Activated T-helper 1 cell treated with Interleukin-2 at 50 U/mL for 16 hours (primary cell): ENCODE measurements at places on chromosomes 5 and 9.

- DNase-seq: no peak
Measured at GRCh38 chr9:132242621-132243155, 80.8 kb downstream of the NTNG2 start.

- no peak for DNase-seq
Measured at GRCh38 chr5:170536525-170536924, 32.7 kb downstream of the KCNIP1 start.

DNA sequence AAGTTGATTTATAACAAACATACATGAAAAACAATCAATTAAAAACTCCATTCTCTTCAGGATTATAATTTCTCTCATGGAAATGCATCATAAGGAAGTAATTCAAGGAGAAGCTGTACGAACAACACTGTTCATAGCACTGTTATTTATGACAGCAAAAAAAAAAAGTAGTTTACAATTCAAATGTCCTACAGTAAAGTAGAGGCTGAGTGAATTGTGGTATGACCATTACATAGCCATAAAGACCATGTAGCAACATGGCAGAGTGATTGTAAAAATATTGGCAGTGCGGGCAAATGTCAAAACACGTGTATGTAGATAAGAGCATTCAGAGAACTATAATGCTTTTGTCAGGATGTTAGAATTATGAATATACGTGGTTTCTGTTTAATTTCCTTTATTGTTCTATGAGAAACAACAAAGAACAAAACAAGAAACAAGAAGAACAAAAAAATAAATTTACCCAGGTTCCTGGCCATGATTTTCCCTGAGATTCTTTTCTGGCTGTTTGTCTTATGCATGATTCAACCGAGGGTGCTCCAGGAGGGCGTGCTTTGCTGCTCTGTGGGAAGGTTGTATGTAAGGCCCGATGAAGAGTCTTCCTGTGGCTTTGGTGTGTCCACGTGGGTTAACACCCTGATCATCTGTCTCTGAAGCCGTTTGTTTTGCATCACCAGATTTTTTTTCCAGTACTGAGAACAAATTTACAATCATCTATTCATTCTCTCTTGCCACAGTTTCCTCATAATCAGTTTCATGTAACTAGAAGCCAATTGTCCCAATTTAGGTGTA lies 28.8 kb downstream of the GCNT4 start:
- DNase-seq: no peak

DNA sequence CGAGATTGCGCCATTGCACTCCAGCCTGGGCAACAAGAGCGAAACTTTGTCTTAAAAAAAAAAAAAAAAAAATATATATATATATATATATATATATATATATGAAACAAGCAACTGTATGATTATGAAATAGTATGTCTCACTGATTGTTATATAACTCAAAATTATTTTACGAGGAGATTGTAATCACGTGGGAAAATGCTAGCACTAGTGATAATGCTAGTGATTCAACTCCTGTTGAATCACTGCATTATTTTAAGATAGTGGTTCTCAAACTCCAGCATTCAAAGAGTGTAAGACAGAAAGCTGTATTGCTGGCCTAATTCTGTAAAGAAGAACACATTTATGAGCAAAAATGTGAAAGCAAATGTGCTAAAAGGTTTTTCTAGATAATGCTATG lies 12.4 kb upstream of the PTPN3 start:
- no peak for DNase-seq

DNA sequence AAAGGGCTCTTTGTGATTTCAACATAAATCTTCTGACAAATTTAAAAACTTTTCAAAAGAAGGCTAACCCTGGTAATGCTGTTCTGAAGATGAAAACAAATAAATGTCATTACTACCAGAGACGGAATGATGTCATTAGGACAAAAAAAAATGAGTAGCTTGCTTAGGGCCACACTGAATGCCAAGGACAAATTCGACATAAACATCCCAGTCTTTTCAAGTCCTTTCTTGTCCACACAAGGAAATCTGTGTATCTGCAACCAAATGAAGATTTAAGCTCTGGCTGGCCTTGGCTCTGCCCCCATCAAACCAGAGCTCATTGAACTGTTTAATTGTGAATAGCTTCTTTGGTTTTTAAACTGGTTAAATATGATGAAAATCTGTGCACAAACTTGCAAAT lies 592.7 kb downstream of the TLE1 start:
- no peak for DNase-seq

DNA sequence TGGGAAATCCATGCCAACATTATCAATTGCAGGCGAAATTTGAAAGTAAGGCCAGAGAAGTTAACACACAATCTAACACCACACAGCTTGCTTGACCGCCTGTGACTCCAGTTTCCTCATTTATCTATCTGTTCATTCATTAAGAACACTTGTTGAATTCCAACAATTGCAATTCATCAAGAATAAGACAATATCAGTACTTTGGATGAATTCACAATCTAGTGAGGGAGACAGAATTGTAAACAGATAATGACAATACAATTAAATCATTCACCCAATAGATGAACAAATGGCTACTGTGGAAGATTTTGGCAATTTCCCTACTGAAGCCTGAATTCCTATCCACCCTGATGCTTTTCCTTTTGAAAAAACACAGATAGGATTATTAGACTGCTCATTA lies 181.6 kb downstream of the TRIM36 start:
- DNase-seq: no peak

GRCh38 chr5:138068742-138069600 lies 14.9 kb upstream of the WNT8A start:
- DNase-seq: peak; percentile 37

- DNase-seq: no peak
Measured at GRCh38 chr5:150946351-150946905, 41.6 kb upstream of the ZNF300 start.

- no peak for DNase-seq
Measured at GRCh38 chr9:89475891-89476440, 21.9 kb downstream of the SEMA4D start.

- no peak for DNase-seq
Measured at GRCh38 chr5:93348231-93348630, 232.8 kb downstream of the NR2F1-AS1 start.

- no peak for DNase-seq
Measured at GRCh38 chr9:129542741-129543140, 78.2 kb downstream of the C9orf50 start.

- DNase-seq: no peak
Measured at GRCh38 chr9:105963343-105964099, 269.2 kb downstream of the TMEM38B start.

DNA sequence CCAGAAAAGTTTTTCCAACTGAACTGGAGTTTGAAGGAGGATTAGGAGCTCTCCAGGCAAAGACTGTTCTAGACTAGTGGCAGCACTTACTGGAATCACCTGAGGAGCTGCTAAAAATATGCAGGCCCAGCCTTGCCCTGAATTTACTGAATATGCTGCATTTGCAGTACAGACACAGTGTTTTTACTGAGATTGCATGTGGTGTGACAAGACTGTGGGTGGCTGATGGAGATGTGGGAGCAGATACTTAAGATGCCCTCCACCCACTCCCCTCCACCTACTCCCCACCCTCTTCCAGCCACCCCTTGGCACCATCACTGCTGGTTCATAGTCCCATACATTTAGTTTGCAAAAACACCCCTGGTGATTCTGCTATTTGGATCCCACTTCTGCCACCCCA lies 64.1 kb upstream of the HRH2 start:
- no peak for DNase-seq

GRCh38 chr5:64298586-64298985 lies 132.9 kb downstream of the RNF180 start:
- no peak for DNase-seq

DNA sequence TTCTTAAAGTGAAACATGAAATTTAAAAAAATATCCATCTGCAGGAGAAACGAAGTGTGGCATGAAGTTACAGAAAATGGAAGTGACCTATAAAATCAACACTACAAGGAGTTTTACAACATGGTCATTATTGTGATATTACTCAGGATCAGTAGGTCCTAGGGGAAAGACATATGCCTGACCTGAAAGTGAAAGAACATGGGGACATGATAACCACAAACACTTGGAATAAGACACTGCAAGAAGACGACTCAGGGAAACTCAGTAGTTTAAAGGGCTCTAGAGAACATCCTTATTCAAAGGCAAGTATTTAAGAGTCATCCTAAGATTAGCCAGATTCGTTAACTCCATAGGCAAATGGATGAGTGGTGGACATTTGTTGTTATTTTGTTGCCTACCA lies 19.9 kb upstream of the LPAR1 start:
- DNase-seq: no peak

DNA sequence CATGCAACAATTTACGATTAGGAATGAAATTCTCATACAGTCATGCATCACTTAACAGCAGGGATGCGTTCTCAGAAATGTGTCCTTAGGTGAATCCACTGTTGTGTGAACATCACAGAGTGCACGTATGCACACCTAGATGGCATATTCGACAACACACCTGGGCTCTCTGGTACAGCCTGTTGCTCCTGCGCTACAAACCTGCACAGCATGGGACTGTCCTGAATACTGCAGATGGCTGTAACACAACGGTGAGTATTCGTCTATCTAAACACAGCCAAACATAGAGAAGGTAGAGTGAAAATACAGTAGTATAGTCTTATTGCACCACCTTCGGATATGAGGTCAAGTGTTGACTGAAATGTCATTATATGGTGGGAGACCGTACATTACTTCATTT lies 44.0 kb upstream of the LCP2 start:
- DNase-seq: no peak

- DNase-seq: no peak
Measured at GRCh38 chr5:55715519-55716078, 3.5 kb upstream of the SLC38A9 start.
